ENCODE measurements at places on chromosomes 4 and X.
A peak's percentile ranks its signal among the peaks of the same experiment; 100 is the strongest.

GRCh38 chr4:143184217-143184502 is 557 bp upstream of the USP38 start:
- peak; percentile 64 for DNase-seq

GRCh38 chr4:28883211-28883610 is 1837.0 kb upstream of the PCDH7 start:
- DNase-seq: peak; percentile 4

- no peak for DNase-seq
Measured at GRCh38 chrX:124518885-124519284, 172.5 kb downstream of the SH2D1A start.

GRCh38 chrX:125308653-125309052 is 11.0 kb upstream of the TEX13C start:
- DNase-seq: no peak

DNA sequence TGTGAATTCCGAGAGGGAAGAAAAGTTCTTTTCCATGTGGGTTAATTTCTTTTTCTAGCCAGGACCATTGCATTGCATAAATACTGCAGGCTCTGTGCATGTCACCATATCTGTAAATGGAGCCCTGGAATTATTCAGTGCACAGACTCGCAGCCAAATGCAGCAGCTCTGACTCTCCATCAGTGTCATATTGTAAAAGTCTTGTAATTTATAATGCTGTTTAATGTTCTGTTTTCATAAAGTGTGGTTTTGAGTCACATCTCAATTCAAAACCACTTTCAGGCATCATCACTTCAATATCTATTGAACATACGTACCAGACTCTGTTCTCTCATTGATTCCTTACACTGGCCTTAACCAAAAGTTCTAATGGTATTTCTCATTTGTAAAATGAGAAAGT is 193.9 kb upstream of the RPL34 start:
- no peak for DNase-seq

GRCh38 chr4:126441173-126442035 is 1126.6 kb downstream of the FAT4 start:
- no peak for DNase-seq

All from NCI-H774 (cell line).